Activated CD4-positive, CD25-positive, alpha-beta regulatory T cell treated with anti-CD3 and anti-CD28 coated beads, Interleukin-2, amount 50 U/mL, for 72 hours (primary cell): ENCODE measurements at places on chromosomes 3 and 15.

DNA sequence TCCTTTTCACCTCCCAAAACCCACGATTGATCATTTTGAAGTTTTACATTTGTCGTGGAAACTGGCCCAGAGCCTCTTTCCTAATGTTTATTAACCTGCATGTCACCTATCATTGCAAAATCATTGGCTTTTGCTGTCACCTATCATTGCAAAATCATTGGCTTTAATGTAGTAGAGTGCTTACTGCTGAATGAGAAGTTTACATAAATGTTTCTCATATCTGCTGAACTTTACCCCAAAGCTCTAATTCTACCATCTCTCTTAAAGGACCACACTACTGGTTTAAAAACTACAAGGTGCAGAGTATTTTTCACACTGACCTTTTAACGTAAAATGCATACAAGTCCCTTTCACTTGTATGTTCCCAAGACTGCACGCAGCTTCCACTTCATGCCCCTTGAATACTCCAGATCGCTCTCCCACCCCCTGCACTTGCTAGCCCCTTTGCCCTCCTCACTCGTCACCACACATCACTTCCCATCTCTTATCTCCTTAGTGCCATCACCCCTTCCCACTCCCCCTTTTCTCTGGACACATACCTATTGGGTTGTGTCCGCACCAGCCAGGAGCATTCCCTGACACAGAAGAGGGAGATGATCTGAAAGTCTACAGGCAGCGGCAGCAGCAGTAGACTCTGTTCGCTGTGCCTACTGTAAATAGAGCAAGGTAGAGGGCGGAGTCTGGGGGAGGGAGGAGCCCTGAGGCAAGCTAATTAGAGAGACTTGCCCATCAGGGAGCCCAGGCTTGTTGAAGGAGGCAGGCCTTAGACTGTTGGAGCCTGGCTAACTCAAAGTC, 30.2 kb upstream of the ATOSA start:
- no peak for DNase-seq

GRCh38 chr3:51967384-51968169, at the start of gene PCBP4:
Gene PCBP4, minus strand, starts transcription at chr3:51967454. Its CDS starts 6,214 bp downstream, at chr3:51961240.
- DNase-seq: no peak

DNA sequence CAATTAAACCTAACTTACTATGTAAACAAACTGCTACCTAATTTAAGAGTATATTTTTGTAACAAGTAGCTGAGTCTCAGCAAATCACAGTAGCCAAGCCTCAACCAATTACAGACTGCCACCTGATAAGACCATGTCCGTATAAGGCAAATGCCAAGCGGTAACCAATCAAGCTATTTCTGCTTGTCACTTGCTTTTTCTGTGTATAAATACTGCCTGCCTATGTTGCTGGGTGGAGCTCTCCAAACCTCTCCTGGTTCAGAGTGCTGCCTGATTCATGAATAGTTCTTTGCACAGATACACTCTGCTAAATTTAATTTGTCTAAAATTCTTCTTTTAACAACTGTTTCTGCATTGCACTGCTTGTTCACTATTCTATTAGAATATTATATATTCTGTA, 42.6 kb downstream of the ZNF148 start:
- DNase-seq: no peak

DNA sequence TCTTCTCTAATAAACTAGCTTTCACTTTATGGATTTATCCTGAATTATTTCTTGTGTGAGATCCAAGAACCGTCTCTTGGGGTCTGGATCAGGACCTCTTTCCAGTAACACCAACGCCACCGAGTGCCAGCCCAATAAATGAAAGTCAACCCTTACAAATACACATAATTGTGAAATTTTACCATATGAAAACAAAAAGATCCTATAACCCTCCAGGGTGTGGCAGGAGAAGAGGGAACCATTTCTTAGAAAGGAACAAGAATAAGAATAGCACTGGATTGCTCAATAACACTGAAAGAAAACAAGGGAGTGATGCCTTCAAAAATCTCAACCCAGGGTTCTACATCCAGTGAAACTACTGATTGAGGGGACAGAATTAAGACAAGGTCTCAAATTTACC, 51.6 kb upstream of the ACKR4 start:
- no peak for DNase-seq

DNA sequence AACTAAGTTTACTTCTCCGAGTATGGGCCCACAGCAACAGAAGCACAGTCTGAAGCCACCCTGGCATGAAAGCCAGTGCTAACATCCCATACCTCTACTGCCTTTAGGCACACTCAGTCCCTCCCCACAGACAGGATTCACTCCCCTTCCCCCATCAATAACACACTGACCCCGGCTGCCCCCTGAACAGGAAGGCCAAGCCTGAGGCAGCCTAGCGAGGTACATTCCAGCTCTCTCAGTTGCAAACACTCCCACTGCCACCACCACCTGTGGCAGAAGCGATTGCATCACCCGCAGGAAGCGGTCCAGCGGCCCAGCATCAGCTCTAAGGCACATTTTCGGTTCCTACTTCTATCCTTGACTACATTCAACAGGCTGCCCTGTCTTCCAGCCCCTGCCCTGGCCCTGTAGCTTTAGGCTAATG, 7.0 kb upstream of the BMF start:
- peak; percentile 43 for DNase-seq

DNA sequence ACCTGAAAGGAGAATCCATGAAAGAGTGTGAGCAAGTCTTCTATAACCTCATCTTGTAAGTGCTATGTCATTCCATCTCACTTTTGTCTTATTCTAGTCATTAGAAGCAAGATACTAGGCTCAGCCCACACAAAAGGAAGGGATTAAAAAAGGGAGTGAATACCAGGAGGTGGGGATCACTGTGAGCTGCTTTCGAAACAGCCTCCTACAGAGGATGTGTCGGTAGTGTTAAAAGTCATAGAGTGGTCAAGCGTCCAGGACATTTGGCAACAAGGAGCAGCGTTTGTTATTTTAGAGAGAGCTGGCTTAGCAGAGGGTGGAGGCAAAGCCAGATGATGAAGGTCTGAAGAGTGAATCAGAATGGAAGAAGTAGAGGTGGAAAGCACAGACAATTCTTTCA, 11.7 kb upstream of the ZNF148 start:
- no peak for DNase-seq

- no peak for DNase-seq
These were observed 100.7 kb downstream of the FBN1 start for GRCh38 chr15:48544778-48545177.

GRCh38 chr15:79989682-79990081, 18.7 kb upstream of the BCL2A1 start:
- DNase-seq: no peak

- DNase-seq: no peak
These were observed 62.7 kb downstream of the TCF12 start for GRCh38 chr15:56981160-56981559.

DNA sequence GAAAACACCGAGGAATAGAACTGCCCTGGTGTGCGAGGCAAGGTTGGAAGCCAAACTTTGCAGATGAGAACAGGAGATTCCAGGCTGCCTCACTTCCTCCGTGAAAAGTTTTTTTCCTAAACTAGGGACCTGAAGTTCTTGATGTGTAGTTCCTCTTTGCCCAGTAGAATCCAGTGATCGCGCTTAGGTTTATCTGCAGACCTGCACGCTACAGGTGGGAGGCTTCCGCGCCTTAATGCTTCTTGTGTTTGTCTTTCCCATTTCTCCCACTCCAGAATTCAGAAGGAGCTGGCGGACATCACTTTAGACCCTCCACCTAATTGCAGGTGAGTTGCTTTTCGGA, 5.4 kb downstream of the UBE2E1 start:
- DNase-seq: no peak

DNA sequence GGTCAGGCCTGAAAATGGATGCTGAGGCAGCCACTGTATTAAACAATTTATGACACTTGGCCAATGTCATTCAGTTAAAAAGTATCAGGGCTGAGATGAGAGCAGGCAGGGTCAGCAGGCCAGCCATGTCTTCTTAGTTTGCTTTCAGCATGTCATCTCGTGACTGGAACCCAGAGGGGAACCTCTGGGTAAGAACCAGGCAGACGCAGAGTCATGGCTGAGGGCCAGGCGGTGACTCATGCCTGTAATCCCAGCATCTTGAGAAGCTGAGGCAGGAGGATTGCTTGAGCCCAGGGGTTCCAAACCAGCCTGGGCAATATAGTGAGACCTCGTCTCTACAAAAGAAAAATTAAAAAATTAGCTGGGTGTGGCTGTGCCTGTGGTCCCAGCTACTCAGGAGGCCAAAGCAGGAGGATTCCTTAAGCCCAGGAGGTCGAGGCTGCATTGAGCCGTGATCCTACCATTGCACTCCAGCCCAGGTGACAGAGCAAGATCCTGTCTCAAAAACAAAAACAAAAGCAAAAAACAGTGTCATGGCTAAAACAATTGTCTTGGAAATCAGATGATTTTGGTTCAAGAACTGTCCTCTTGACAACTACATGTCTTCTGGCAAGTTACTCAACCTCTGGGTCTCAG, 11.7 kb downstream of the BCL2L10 start:
- no peak for DNase-seq

GRCh38 chr3:104805508-104805907, 561.2 kb upstream of the ALCAM start:
- DNase-seq: no peak

GRCh38 chr15:26295336-26296085, 432.4 kb upstream of the ATP10A start:
- no peak for DNase-seq

GRCh38 chr3:59547874-59548273, 498.0 kb upstream of the CFAP20DC start:
- no peak for DNase-seq

GRCh38 chr15:70098461-70099166, 897 bp upstream of the TLE3 start:
- DNase-seq: peak; percentile 54

DNA sequence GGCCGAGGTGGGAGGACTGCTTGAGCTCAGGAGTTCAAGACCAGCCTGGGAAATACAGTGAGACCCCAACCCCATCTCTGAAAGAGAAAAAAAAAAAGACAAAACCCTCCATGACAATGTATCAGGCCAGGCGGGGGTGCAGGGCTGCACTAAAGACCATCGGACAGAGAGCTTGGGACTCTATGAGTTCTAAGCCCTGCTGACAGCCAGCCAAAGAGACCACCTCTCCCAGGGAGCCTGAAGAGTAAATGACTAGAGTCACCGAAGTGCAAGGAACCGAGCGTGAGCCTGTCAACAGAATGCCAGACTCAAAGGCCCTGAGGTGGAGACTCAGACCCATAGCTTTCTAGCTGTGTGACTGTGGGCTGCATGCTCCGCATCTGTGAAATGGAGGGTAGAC, 12.5 kb downstream of the POC1A start:
- no peak for DNase-seq

GRCh38 chr3:66553441-66554113, 52.8 kb upstream of the LRIG1 start:
- no peak for DNase-seq

DNA sequence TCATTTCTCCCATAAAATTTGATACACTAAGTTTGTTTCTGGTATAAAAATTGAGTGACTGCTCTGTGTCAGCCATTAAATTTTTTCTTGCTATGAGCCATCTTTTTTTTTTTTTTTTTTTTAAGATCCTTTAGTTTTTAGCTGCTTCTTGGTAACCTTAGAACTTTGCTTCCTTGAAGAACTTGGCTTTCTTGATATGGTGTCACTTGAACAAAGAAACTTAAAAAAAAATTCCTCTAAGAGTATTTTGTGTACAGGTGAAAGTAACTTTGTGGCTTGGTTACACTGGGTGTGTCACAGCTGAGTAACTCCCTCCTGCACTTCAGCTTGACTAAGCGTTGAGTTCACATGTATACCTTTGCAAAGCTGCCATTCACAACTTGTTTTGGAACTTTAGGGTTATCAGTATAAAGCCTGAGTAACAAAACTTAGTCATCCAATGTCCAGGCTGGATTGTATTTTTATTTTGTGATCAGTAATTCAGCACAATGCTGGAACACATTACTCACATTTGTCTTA, 6.5 kb downstream of the CHD2 start:
- no peak for DNase-seq

DNA sequence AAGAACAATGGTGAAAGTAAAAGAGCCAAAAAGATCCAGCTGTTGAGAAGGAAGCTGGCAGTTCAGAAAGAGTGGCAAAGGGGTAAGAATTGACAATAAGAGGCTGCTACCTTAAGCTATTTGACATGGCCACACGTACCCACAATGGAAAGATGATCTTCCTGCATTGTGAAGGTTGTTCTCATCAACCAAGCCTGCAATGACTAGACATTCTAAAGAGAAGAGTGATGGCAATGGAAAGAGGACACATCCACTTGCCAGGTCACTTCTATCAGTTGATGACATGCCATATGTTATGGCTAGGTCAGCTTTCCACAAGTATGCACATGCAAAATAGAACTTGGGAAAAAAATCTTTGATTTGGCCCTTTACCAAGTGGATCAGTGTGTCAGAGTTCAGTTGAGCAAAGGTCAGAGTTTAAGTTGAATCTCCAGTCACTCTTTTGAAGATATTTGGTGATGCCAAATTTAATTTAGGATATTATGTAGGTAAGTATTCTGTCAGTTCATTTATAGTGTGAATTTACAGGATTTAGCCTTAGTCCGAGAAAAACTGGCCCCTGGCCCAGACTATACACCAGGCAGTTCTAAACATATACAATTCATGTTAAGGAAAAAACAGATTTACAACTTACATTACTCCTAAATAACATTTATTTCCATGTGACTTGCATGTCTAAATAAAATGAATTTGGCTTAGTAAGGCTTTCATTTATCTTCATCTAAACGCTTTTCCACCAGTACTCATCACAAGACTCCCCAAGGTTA, 104.9 kb upstream of the FLNB start:
- DNase-seq: no peak

GRCh38 chr15:67018441-67018840, 47.0 kb upstream of the SMAD3 start:
- DNase-seq: no peak

DNA sequence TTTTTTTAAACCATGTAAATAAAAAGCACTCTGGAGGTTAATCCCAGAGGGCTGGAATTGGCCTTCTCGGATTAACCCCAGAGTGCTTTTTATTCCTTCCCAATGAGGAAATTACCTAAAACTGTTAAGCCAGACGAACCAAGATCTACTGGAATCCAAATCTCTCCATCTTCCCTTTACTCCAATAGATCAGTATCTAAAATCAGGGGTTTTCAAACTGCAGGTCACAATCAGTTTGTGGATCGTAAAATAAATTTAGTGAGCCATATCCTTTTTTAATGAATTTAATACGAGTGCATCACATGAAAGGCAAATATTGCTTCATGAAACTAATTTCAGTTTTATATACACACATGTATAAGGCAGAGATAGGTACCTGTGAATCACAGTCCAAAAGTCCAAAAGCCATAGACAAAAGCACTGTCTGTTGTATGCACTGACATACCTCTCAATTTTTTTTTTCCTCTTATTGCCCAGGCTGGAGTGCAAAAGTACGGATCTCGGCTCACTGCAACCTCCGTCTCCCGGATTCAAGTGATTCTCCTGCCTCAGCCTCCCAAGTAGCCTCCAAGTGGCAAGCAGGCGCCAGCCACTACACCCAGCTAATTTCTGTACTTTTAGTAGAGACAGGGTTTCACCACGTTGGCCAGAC, 61.3 kb downstream of the TBL1XR1 start:
- no peak for DNase-seq

DNA sequence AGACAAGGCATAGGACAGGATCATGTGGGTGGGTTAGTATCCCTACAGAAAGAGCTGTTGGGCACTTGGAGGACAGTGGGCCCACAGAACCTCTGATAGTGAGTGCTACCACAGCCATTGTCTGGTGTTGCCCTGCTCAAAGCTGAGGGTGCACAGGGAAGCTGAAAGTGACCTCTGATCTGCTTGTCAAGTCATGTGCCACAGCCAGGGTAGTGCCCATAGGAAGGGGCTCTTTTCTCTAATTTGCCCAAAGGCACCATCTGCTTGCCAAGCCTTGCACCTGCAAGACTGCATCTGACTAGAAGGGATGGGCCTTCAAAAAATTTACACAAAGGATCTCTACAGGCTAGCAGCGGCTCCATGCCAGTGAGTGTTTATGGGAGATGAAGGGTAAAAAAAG, 87.4 kb upstream of the GSK3B start:
- DNase-seq: no peak
